ENCODE measurements at places on chromosomes 2 and 18.

DNA sequence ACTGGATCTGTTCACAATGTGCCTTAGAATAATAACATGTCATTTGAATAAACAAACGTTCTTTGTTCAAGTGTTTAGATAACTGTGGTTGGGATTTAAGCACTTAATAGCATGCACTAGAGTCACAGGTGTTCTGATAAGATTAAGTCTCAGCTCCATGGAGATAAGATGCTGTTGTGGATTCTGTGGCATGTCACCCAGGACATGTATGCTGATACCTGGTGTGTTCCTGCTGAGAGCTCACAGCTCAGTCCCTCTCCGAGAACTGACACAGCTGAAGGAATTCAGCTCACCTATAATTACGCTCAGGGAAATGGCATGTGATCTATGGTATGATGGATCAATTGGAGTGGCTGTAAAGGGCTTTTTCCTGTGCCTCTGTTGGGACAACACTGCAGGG lies 75.4 kb upstream of the ST6GAL2 start:
- no peak for DNase-seq

- no peak for DNase-seq
These were observed 99.0 kb downstream of the NOL10 start for GRCh38 chr2:10590742-10591141.

DNA sequence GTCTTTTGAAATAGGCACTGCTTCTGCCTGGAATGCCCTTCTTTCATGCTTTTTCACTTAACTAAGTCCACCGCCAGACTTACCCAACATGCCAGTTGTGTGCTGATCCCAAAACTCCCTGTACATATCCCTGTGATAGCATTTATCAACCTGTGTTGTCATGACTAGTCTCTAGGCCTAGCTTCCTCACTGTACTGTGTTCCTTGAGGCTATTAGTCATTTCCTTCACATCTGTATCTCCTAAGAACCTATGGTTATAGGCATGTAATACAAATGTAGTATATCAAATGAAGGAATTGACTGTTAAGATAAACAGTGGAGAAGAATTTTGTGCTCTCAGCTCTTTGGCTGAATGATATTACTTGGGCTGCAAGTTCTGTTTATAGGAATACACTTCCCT lies 184.3 kb downstream of the CYRIA start:
- no peak for DNase-seq

GRCh38 chr18:27185025-27185763 lies at the start of gene CHST9:
Gene CHST9, minus strand, starts transcription at chr18:27185308. Its CDS starts 42,499 bp downstream, at chr18:27142809.
- no peak for DNase-seq

- no peak for DNase-seq
These were observed 76.6 kb upstream of the ZNF516 start for GRCh38 chr18:76571689-76572088.

DNA sequence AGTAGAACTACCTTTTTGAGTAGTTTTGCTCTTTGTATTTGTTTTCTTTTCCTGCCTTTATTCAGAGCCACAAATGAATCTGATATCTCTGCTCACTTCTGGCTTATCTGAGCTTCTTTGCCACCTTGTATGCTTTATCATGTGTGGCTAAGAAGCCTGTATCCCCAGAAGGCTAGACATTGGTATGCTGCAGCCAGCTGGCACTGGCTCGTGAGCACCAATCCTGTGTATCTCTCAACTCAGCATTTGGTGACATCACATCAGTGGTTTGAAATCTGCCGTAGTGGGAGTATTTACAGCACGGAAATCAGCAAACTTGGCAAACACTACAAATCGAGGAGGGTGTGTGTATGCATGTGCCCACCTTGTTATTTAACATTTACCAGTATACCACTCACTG lies 183.7 kb upstream of the LHCGR start:
- no peak for DNase-seq

DNA sequence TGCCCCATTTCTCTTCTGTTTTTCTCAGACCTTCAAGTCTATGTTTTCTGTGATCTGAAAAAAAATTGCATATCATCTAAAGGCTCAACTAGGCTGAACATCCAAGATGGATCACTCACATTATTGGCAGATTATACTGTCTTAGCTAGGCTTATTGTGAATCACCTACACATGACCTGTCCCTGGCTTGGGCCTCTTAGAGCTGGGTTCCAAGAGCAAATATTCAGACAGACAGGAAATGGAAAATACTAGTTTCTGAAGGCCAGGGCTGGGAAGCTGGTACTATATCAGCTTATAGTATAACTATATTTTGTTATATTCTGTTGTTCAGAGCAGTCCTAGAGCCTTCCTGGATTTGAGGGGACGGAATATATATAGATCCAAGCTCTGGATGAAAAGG lies 90.3 kb downstream of the PIK3C3 start:
- no peak for DNase-seq

GRCh38 chr2:128686881-128687555 lies 368.4 kb upstream of the HS6ST1 start:
- no peak for DNase-seq

- DNase-seq, result no peak
These were observed 8.0 kb upstream of the CDK15 start for GRCh38 chr2:201798252-201798913.

DNA sequence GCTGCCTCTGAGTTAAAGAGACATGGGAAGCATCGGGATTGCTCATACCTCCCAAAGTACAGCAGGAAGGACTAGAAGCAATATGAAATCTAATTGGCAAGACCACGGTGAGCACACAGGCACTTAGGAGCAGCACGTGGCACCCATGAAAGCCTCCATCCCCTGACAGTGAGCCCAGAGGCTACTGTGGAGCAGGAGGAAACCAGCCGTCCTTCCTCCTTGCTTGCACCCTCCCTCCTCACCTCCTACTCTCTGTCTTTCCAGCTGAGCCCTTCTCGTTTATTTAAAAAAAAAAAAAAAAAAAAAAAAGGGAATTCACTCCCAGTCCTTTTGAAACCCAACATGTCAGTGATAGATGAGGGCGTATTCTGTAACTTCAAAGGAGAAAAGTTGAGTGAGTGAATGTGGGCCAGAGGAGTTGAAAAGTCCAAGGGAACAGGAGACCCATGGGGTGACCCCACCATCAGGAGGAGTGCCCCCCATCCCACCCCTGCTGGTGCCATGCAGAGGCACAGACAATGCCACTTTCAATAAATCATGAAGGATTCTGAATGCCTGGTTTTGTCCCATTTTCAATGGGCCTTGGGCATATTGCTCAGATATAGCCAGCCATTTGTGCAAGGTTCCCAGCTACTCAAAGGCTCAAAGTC lies 96.6 kb upstream of the ALPP start:
- no peak for DNase-seq

GRCh38 chr18:53153281-53153680 lies 813.3 kb downstream of the DCC start:
- no peak for DNase-seq

- DNase-seq, result no peak
These were observed 7.3 kb downstream of the CEP192 start for GRCh38 chr18:12998332-12999060.

- no peak for DNase-seq
These were observed 127.9 kb downstream of the SH3RF3 start for GRCh38 chr2:109256921-109257320.

- no peak for DNase-seq
These were observed 28.3 kb downstream of the TWSG1 start for GRCh38 chr18:9362869-9363268.

DNA sequence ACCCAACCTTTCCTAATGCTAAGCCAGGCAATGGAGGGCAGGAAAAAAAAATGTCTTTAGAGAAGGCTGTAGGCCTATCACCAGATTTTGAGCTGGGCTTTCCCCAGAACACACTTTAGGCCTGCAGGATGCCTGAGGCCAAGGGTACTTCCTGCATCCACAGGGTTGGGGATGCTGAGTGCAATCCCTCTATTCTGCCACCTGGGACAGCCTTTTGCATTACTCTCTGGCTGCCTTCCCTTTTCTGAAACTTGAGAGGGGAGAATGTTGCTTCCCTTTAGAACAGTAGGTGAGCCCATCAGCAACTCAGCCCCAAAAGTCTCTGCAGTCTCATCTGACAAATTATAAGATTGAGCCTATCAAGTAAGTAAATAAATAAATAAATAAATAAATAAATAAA lies 195.2 kb downstream of the SLC8A1 start:
- no peak for DNase-seq

- peak; percentile 50 for DNase-seq
These were observed 48.6 kb downstream of the RPIA start for GRCh38 chr2:88739985-88740600.

- no peak for DNase-seq
These were observed 23.5 kb downstream of the CD302 start for GRCh38 chr2:159774370-159774990.

- DNase-seq, result no peak
These were observed 195.4 kb downstream of the FAM210A start for GRCh38 chr18:13530879-13531387.

- no peak for DNase-seq
These were observed 4.7 kb downstream of the CHRNA1 start for GRCh38 chr2:174759381-174760065.

GRCh38 chr18:69282371-69282770 lies 118.3 kb upstream of the DOK6 start:
- no peak for DNase-seq

DNA sequence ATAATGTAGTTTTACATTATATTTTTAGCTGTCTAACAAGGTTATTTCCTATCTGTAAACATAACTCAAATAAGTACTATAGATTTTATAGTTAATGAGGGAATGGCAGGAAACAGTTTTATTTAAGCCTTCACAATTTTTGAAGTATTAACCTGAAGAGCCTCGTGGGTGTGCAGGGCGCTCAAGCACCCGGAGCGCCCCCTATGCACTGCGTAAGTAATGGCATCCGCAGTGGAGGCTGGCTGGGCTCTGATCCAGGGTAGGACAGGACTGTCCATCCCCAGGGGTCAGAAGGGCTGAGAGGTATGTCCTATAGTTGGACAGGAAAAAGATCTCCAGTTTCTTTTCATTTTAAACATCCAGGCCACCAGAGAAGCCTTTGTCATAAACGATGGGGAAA lies 8.2 kb upstream of the GBX2 start:
- no peak for DNase-seq

GRCh38 chr2:215590010-215590745 lies 154.3 kb upstream of the FN1 start:
- no peak for DNase-seq

DNA sequence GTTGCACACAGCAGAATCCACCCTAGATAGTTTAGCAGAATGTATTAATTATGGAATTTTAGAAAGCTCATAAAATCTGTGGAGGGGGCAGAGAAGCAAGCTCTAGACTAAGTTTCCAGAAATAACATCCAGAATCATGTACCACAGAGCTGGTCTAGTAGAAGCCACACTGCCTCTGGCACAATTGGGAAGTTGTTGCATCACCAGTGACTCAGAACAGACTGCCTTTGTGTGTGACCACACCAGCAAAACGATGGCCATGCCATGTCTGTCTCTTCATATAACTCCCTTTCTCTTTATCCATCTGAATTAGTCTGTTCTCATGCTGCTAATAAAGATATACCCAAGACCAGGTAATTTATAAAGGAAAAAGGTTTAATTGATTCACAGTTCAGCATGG lies 158.9 kb downstream of the CCDC148 start:
- DNase-seq, result no peak

DNA sequence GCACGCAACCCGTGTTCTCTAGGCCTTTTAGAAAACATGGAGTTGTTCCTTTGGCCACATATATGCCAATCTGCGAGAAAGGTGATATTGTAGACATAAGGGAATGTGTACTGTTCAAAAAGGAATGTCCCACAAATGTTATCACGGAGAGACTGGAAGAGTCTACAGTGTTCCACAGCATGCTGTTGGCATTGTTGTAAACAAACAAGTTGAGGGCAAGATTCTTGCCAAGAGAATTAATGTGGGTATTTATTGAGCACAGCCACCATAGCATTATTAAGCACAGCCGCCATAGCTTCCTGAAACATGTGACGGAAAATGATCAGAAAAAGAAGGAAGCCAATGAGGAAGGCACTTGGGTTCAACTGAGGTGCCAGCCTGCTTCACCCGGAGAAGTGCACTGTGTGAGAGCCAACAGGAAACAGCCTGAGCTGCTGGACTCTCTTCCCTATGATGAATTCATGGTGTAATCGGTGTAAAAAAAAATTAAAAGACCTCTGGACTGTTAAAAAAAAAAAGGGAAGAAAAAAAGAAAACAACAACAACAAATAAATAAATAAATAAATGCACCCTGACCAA lies 29.0 kb upstream of the REL start:
- no peak for DNase-seq

GRCh38 chr2:38797250-38797676 lies 19.3 kb downstream of the GEMIN6 start:
- no peak for DNase-seq

DNA sequence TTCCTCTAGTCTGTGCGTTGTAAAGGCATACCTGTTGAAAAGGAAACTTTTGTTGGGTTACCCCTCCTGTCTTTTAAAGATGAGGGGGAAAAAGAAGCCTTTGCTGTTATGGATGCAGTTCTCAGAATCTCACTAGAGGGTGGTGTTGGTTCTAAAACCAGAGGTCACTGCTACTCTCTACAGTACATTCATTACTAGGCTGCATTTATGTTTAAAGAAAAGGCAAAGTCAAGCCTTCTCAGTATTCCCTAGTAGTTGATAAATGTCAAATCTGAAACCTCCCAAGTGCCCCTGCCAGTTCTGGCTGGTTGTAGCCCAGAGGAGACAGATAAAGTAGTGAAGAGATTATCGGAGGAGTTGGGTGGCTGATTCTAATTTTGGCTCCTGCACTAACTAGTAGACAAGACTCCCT lies 1.4 kb upstream of the PLCL1 start:
- DNase-seq, result no peak

- DNase-seq, result no peak
These were observed 6.7 kb downstream of the MIB1 start for GRCh38 chr18:21747268-21747667.

DNA sequence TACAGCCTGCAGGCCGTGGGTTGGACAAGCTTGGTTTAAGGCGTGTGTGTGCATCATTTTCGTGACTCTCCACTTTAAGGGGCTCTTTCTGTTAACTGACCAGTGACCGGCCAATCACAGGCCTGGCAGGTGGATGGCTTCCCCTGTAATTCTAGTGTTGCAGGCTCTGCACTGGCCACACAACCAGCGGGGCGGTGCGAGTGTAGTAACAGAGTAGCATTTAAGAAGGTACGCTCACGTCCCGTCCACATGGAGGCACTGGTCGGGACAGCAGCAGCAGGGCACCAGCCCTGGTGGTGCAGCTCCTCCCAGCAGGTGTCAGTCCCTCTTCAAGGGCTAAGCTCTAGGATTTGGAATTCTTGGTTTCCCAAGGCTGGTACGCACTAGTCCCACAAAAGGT lies 8.0 kb upstream of the ANO7 start:
- no peak for DNase-seq

DNA sequence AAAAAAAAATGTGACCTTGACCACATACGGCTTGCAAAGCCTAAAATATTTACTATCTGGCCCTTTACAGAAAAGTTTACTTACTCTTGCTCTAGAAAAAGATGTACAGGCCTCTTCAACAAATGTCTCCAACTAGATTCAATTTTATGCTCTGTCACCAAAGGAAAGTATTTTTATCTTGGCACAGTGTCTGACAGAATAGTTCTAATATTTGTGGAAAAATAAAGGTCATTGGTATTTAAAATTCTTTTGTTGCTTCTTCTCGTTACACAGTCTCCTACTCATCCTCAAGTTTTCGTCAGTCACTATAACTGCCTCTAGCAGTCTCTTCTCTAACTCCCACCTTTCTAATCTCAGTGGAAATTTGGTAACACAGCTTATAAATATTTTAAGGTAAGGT lies 1.4 kb downstream of the RBKS start:
- no peak for DNase-seq
